NK-92 treated with Interleukin-12 subunit alpha and Interleukin-12 subunit beta, amount 100 ng/mL, for 24 hours (cell line): ENCODE measurements at places on chromosomes 6 and 20.

- no peak for DNase-seq
These were observed 6.0 kb upstream of the SLC2A10 start for GRCh38 chr20:46703435-46703834.

GRCh38 chr6:138012682-138013081, 94.5 kb downstream of the PERP start:
- no peak for DNase-seq

- DNase-seq, result no peak
These were observed 430.2 kb downstream of the QKI start for GRCh38 chr6:163844761-163845160.

- no peak for DNase-seq
These were observed 90.8 kb downstream of the FRK start for GRCh38 chr6:115969930-115970273.
